Activated naive CD8-positive, alpha-beta T cell treated with anti-CD3 and anti-CD28 coated beads, Interleukin-2, amount 10 ng/mL, durations not matched to agents 7 days and 5 days (primary cell): ENCODE measurements at places on chromosomes 4 and X.

DNA sequence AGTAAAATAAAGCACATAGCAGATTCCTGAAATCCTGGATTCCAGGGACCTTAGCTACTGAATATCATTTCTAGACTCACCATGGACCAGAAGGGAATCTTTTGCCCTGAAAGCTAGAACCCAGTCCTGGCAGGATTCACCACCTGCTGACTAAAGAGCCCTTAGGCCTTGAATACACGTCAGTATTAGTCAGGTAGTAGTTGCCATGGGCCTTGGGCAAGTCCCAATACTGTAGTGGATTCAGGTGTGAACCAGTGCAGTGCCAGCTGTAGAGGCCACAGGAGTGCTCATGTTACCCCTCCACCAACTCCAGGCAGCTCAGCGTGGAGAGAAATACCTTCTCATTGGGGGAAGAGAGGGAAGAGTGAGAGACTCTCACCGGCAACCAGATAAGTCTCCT lies 64.1 kb upstream of the UBQLN2 start:
- no peak for DNase-seq

DNA sequence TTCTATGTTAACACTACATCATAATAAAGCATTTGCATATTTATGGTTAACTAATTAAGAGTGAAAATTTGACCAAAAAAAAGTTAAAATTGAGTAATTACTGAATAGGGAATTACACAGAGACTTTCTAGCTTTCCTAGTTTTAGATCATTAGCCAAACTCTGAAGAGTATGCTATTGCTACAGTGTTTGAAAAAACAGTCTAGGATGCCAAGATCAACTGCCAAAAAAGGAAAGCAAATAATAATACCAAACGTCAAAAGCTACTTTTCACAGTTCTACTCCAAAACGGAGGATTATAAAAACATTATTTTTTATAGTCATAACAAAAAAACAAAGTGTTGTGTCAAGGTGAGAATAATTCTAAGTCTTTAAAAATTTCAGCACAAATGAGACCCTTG lies 359.8 kb upstream of the CTSO start:
- no peak for DNase-seq

DNA sequence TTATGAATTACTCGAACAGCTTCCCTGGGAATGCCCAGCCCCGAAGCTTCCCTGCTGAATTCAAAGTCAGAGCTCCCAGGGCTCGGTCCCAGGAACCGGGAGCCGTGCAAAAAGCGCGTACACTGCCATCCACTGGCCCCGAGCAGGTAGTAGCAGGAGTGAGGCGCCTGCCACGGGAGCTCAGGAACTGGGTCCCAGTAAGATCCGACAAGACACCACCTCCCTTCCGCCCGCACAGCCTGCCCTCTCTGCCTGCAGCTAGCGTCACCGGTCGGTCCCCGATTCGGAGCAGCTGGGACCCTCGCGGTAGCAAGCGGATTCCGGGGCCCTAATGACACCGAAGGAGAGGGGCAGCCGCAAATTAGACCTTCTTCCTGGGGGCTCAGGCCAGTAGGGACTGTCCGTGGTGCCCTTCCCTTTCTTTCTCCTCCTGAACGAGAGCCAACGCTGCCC lies 1.2 kb downstream of the CORIN start:
- DNase-seq, result peak; percentile 68

GRCh38 chr4:2843941-2844584 lies 419 bp downstream of the ADD1 start:
- no peak for DNase-seq

- DNase-seq, result no peak
These were observed 104.5 kb downstream of the IRF2 start for GRCh38 chr4:184369871-184370270.

GRCh38 chr4:183738081-183738673 lies 79.1 kb downstream of the TRAPPC11 start:
- no peak for DNase-seq

DNA sequence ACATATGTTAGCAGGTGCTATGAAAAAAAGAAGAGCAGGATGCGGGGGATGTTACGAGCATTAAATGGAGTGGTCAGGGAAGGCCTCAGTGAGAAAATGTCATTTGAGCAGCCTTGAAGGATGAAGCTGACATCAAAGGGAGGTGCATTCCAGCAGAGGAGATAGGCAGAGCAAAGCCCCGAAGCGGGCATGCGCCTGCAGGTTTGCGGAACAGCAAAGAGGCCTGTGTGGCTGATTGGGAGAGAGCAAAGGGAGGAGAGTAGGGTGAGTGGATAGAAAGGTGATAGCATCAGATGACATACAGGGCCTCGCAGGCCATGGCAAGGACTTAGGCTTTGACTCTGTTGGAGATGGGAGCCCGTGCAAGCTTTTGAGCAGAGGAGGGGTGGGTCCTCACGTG lies 95.4 kb upstream of the GPR50 start:
- DNase-seq, result no peak

GRCh38 chr4:76950956-76951671 lies 1.6 kb downstream of the SEPTIN11 start:
- no peak for DNase-seq

DNA sequence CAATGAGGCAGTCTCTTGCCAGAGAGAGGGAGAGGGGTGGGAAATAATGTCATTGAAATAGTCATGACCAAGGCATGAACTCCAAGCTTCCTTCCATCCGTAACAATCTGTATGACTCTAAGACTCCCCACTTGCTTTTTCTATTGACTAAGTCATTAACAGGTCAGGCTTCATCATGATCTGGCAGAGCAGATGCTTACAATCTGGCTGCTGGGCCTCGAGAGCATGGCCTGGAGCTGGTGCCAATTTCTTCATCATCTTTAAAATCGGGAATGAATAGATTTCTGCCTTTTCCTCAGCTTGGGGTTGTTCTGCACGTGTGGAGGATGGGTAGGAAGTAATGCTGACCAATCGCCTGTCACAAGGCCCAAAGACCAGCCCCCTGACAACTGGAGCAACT lies 280.6 kb upstream of the CLNK start:
- DNase-seq, result no peak

DNA sequence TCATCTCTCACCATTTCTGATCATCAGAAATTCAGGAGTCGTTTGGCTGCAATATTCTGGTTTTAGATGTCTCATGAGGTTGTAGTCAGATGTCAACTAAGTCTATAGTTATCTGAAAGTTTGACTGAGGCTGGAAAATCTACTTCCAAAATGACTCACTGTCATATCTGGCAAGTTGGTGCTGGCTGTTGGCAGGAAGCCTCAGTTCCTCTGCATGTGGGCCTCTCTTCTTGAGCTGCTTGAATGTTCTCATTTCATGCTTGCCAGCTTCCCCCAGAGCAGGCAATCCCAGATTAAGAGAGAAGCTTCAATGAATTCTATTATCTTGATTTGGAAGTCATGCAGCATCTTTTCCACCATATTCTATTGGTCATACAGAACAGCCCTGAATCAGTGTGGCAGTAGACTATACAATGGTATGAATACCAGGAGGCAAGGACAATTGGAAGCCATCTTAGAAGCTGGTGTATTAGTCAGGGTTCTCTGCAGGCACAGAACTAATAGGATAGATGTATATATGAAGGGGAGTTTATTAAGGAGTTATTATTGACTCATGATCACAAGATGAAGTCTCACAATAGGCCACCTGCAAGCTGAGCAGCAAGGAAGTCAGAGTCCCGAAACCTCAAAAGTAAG lies 46.8 kb upstream of the ELF2 start:
- DNase-seq, result no peak

DNA sequence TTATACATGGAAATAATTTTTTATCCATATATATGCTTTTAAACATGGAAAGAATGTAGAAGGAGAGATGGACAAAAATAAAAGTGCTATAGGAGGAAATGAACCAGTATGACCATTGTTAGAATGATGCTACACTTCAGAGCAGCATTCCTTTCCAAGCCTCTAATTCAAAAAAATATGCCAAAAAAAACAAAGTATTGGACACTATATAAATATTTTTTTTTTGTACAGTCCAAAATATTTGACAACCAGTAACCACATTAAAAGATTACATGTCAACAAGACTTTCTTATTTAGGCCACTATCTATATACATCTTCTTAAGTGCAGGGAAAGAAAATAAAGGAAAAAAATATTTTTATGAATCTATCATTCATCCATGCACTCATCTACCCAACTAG lies 198.6 kb downstream of the LRBA start:
- DNase-seq, result no peak

- no peak for DNase-seq
These were observed 844.2 kb downstream of the RAPGEF2 start for GRCh38 chr4:159946983-159947615.

- no peak for DNase-seq
These were observed 35.0 kb downstream of the LIMCH1 start for GRCh38 chr4:41572956-41573355.

DNA sequence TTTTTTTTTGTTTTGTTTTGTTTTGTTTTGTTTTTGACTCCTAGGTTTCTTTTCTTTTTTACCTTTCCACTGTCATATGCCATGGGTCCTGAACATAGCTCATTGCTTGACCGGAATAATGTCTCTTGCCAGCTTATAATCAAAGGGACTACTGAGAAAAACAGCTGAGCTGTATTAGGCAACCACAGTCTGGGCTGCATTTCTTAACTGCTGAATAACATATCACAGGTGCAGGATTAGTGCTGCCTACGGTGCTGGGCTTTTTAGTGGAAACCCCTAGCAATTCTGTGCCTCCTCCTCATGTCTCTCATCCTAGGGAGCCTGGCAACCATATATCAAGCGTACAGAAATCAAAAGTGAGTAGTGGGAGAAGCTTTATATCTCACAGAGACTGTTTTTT lies 333.5 kb downstream of the BMPR1B start:
- no peak for DNase-seq

GRCh38 chrX:20393944-20394343 lies 127.2 kb upstream of the RPS6KA3 start:
- DNase-seq, result no peak

GRCh38 chr4:139857021-139857420 lies 191.4 kb downstream of the MGST2 start:
- DNase-seq, result no peak

DNA sequence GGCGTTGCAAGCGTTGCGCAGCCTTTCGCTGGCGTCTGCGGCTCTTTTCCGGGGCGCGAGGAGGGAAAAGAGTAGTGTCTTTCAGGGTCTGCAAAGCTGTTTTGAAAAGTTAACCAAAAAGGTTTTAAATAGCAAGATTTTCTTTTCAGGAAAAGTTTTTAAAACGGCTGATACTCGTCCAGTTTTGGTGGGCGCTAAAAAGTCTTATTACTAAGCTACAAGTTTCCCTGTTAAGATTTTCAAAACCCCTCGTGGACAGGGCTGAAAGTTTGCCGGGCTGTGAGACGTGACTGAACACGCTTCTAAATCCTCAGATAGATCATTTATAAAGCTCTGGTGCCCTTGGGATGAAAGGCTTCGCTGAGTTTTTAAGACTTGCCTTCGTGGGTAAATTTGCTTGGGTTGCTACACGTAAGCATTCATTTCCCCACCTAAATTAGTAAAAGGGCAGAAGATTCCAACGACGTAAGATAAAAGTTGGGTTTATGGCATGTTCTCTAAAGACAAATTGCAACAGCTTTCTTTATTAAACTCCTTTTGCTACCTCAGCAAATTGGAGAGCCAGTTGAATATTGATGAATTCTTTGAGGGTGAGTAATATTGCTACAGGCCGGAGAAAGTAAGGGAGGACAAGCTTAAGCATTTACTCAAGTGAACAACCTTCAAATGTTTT lies 91.5 kb downstream of the HPRT1 start:
- DNase-seq, result no peak

DNA sequence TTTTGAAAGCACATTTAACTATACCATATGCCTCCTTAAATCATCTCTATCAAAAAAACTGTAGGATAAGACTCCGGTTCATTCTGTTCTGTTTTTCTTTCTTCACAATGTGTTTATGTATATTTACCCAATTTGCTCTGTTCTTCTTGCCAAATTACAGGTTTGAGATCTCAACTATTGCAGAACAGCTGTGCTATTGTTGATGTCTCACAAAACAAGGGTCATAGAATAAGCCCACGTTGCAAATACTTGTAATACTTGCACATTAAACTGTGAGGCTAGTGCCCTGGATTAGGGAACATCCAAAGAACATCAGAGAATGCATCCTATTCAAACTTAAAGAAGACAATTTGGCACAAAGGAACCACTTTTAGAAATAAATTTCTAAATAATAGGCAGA lies 45.4 kb downstream of the ANTXR2 start:
- no peak for DNase-seq

- DNase-seq, result no peak
These were observed 21.2 kb downstream of the TRAM1L1 start for GRCh38 chr4:117063961-117064696.

DNA sequence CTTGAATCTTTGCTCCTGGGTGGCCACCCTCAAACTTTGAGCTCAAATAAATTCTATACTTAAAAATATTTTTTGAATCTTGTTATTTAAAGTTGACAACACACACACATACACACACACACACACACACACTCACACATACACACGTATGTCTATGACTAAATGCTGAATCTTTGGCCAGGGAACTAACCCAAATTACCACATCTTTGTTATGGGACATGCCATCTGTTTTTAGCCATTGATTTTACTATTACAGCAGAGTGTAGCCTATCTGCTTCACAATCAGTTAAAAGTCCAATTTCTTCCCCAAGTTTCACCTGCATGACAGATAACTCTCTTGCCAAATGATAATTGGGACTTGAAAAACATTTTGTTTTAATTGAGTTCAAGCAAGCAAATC lies 45.0 kb upstream of the USP46 start:
- DNase-seq, result no peak

GRCh38 chrX:155028129-155028528 lies 1.5 kb downstream of the FUNDC2 start:
- DNase-seq, result no peak

DNA sequence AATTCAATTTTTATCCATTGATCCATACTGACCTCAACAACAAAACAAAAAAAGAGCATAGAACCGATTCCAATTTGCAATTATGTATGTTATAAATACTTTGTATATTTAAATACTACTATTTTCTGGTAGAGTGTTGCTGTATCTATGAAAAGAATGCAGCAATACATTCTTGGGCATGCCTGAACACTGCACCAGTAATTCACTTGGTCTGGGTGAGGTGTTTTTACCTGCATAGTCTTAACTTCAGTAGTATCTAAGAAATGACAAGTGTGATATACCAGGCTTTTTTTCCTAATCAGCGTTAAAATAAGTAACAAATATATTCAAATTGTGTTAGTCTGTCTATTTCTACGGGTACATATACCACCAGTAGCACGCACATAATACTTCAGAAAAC lies 120.2 kb downstream of the KLHL13 start:
- DNase-seq, result no peak

DNA sequence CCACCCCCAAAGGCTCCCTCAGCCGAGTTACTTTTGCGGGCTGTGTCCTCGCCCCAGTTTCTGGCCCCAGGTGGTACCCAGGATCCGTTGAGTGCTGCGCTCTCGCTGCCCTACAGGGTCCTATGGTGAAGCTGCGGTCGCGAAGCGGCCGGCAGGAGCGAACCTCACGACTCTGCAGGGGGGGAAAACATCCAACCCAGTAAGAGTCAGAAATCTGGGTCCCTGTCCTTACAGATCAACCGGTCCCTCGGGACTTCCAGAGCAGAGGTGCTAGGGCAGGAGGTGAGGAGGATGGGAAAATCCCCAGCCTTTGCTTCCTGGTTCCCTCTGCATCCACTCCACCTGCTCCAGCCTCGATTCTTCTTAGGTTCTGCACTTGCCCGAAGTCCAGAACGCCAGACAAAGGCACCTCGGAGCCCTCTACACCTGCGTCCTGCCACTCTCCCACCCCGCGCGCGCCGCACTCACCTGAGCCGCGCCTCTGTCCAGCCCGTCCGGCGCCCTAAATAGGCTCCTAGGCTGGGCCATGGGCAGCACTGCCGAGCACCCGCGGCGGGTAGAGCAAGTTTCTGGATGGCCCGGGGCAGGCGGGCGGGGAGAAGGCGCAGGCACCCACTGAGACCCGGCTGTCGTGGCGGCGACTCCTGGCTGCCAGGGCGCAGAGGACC lies at the start of gene HS3ST1:
Gene HS3ST1 (minus strand): TSS at position 664 of the 668 bp plus-strand sequence. CDS start 28,889 bp downstream, outside the sequence.
- peak; percentile 27 for DNase-seq

- no peak for DNase-seq
These were observed 358.7 kb upstream of the CTSO start for GRCh38 chr4:156312261-156312847.
